Testis (tissue), 5 donors: ENCODE measurements at places on chromosomes 6 and 20.

DNA sequence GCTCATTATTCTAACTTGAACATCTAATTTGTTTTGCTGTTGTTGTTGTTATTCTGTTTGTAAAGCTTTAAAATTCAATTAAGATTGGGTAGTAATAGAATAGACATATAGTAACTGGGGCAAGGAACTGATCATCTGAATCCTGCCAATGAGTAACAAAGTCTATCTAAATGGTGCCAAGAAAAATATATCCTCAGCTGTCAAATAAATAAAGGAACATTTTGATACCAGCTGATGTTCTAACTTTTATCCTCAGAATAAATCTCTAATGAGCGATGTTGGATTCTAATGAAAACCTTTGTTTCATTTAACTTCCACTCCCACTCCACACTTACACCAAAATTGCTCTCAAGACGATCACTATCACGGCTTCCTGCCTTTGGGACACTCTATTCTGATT lies 210.9 kb downstream of the TINAG start:
- DNase-seq = no peak

GRCh38 chr20:1292620-1293019 lies 26.5 kb downstream of the SNPH start:
- no peak for DNase-seq

DNA sequence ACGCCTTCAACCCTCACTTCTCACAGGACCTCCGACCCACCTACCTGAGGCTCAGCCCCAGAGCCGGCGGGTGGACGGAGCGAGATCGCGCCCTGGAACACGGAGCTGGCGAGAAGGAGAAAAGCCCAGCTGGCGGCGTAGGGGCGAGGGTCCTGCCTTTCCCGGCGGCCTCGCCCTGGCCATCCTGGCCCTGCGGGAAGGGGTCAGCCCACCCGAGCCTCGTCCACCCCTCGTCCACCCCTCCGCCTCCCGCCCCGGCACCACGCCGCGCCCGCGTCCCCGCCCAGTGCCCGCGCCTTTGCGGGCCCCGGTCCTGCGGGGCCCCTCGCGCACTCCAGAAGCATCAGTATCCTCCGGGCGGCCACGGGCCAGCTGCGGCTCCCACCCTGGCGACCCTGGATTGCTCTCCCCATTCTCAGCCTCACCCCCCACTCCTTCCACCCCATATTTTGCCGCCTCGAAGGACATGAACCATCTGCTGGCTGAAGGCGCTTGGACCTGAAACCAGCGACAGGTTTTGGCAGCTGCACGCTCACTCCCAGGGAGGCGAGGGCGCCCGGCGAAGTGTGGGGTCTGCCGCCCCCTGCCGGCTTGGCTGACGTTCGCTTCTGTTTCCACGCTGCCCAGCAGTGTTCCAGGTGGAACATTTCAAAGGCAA lies 65.1 kb downstream of the PLG start:
- peak; percentile 83 for DNase-seq

GRCh38 chr6:6875818-6876470 lies 231.8 kb upstream of the RREB1 start:
- DNase-seq = no peak

GRCh38 chr20:19768325-19768842 lies 10.3 kb downstream of the RIN2 start:
- no peak for DNase-seq

- peak; percentile 35 for DNase-seq
Measured at GRCh38 chr6:33207552-33208090, 679 bp upstream of the RING1 start.

GRCh38 chr20:16926626-16927430 lies 178.7 kb downstream of the OTOR start:
- no peak for DNase-seq

GRCh38 chr6:98836962-98837944 lies 2.9 kb downstream of the POU3F2 start:
- no peak for DNase-seq

DNA sequence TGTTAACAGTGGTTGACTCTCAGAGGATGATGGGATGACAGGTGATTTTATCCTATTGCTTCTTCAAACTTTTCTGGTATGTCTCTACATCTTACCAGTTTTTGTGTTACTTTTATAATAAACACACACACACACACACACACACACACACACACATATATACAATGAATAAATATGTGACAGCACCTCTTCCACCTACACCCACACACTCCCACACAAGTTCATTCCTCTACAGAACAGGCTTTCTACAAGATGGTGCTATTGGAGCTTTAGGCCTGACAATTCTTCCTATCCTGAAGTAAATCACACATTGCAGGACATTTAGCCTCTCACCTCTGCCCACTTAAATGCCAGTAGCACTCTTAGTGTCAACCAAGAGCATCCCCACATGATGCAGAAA lies 46.7 kb upstream of the STK35 start:
- no peak for DNase-seq

DNA sequence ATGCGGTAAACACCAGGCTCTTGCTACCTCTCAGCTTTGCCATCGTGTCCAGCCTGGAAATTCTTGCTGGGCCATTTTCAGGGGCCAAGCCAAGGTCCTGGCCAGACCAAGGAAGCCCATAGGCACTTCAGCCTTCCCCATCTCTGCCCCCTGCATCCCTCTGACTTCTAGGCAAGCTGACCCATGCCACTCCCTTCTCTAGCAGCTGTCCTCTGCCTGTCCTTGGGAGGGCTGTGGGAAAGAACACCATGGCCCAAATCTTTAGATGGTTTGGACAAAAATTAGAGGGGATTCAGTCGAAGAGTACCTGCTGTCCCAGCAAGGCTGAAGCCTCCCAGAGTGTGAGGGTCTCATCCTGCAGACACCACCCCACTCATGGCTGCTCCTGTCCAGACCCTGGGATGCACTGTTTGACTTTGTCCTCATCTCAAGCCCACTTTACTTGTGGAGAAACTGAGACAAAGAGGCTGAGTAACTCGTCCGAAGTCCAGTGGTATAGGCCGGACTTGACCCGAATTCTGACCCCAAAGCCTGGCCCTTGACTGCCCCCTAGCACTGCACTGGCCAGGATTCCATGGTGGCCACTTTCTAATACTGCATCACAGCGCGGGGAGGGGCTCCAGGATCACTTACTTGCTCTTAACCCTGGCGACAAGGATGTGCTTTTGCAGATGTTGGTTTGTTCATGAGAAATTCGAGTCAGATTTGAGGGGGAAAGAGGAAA lies 22.4 kb upstream of the STX16 start:
- no peak for DNase-seq

- no peak for DNase-seq
Measured at GRCh38 chr20:31818376-31818908, 714 bp upstream of the MYLK2 start.

DNA sequence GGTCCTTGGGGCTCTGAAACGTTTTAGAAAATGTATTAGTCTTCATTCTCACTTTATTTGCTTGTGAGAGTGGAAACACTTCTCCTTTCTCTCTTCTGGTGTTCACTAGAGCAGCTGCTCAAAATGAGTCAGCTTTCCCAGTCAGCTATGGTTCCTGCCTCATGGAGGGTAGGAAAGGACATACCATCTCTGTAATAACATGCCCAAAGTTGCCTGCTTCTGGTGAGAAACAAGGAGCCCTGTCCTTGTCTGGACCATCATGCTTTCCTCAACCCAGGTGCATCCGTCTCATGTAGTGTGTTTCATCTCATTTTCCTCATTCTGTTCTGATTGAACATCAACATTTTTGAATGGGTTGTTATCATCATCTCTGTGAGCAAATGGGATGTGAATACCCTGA lies 17.1 kb upstream of the TINAG start:
- DNase-seq = no peak

GRCh38 chr20:6341491-6341890 lies 218.7 kb upstream of the FERMT1 start:
- DNase-seq = no peak

GRCh38 chr6:39051399-39052122 lies 3.0 kb downstream of the GLP1R start:
- no peak for DNase-seq

DNA sequence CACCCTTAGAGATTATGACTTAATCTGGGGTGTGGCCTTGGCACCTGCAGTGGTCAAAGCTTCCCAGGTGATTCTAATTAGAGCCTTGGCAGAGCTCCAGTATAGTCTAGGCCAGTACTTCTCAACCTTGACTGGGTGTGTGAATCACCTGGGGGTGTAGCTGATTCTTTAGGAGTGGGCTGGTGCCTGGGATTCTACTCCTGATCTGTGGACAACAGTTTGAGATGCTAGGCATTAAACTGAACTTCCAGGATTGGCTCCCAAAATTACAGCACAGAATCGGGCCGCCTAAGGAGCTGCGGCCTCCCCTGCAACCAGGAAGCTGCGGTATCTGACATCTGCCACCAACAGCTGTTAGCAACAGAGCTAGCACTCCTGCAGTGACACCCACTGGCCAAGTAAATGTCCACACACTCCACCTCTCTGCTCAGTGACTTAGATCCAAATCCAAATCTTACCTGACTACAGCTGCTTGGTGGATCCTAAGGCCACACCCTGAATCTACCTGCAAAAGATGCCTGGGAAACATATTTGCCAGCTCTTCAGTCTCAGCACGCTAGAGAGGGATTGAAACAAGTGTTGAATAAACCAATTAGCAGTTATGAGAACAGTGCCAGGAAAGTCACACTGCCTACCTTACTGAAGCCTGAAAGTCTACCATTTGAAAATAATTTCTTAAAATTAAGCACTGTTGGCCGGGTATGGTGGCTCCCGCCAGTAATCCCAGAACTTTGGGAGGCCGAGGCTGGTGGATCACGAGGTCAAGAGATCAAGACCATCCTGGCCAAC lies 126.7 kb downstream of the UNC5CL start:
- peak; percentile 66 for DNase-seq

- no peak for DNase-seq
Measured at GRCh38 chr6:73309535-73309784, 44.6 kb downstream of the DPPA5 start.

- no peak for DNase-seq
Measured at GRCh38 chr6:7805850-7806214, 79.9 kb downstream of the BMP6 start.

GRCh38 chr20:22652681-22653588 lies 68.6 kb upstream of the FOXA2 start:
- no peak for DNase-seq

- no peak for DNase-seq
Measured at GRCh38 chr6:28653876-28654275, 128.2 kb downstream of the GPX5 start.

GRCh38 chr6:151680846-151681432 lies 126.5 kb upstream of the ESR1 start:
- no peak for DNase-seq
